NCI-H524 (cell line): ENCODE measurements at places on chromosomes 4 and X.

GRCh38 chr4:37763831-37764230 is 62.7 kb upstream of the PGM2 start:
- DNase-seq: no peak

- DNase-seq: peak; percentile 6
Observed at GRCh38 chrX:74434336-74434735, 13.0 kb downstream of the SLC16A2 start.

- no peak for DNase-seq
Observed at GRCh38 chr4:139910106-139910505, 243.9 kb downstream of the MAML3 start.

GRCh38 chr4:122764821-122765215 is 32.3 kb downstream of the BBS12 start:
- no peak for DNase-seq
